ENCODE measurements at places on chromosomes 2 and 18.

DNA sequence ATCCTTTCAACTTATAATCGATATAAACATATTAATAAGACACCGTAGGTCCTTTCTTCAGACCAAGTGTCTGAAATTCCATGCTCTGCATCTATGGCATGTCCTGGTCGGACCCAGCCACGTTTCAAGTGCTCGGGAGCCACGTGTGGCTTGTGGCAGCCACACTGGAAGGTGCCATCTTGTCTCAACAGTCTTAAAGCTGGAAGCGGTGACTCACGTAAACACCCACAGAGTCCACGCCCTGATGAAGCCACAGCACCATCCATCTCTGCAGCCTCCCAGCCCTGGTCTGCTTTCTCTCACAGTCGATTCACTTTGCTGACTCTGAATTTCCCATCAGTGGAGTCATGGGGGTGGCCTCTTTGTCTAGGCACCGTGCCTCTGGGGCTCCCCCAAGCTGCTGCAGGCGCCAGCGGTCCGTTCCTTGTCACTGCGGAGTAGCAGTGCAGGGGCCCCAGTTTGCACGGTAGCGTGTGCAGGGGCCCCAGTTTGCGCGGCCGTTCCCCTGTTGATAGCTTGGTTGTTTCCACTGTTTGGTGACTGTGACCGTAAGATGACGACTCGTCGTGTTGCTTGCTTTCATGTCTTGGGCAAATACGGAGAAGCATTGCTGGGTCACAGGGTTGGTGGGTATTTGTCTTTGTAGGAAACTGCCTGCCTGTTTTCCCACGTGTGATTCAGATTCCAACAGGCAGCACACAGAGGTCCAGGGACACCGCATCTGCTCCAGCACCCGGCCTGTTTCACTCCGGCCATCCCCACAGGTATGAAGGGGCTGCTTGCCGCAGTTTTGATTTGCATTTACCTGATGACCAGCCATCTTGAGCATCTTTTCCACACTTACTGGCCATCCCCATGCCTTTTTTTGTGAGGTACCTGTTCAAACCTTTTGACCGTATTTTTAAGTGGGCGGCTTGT is 240.3 kb downstream of the HDAC4 start:
- no peak for DNase-seq

DNA sequence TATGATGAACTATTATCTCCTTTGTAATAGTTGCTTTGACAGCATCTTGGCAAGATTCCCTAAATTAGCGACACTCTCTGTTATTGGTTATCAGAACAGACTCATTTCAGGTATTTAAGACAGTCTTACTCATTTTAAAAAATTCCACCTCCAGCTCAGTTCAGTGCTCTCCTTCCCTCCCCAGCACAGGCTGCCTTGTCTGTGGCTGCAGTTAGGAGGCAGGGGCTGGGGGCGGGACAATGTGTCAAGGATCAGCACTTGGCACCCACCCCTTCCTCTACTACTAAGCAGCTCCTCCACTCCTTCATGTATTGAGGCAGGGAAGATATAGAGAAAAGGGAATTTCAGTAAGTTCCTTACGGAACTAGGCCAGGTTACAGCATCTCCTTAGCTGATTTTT is 85.0 kb downstream of the VSNL1 start:
- DNase-seq = no peak

DNA sequence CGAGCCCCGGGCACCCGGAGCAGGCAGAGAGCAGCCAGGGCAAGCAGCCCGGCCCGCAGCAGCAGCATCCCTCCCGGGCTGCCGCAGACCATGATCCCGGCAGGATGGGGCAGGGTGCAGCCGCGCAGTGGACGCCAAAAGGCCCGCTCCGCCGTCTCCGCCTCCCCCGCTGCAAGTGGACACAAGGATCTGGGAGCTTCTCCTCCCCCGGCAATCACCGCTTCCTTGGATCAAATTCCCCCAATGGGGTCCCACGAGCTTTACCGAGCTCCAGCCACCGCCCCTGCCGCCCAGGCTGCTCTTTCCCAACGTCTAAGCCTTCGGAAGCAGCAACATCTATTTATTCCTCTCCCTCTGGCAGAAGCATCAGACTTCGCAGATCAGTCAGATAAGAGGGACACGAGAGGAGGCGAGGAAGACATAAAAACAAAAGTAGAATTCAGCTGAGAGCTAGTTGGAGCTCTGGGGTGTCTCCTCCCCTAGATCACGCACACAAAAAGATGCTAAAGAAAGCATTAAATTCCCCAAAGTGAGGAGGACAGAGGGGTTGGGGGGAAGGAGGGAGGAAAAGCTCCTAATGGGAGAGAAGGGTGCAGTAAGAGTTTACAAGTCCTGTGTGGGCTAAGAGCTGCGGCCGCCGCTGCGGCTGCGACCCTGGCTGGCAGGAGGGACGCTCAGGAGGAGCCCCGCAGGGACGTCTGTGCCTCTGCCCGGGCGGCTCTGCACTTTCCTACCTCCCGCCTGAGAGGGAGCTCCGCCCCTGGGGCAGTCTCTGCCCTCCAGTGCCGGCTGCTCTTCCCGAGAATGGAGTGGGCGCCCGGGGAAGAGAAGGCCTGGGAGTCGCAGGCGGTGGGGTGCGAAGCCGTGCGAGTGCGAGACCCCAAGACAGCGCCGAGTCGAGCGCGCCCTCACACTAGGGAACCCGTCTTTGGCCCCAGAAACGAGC is at the start of gene FRZB:
Gene FRZB (minus strand): TSS at position 177 of the 946 bp plus-strand sequence. CDS start 85 bp downstream, at position 92.
- peak; percentile 32 for DNase-seq

DNA sequence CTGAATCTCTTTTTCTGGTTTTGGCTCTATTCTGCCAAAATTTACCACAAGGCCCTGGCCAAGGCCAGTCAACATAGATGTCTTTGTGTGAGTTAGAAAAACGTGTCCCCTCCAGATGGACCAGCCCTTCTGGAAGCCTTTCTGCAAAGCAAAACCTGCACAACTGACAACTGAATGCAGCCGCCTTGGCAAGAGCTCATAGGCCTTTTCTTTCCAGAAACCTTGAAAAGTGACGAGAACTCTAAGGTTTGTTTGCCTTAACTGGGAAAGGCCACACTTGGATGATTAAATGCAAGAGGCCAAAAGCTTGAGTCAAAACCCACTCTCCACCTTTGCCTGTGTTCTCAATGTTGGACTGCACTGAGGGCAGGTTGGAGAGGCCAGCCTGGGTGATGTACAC is 103.9 kb downstream of the COLEC12 start:
- DNase-seq = no peak

GRCh38 chr2:36406296-36406695 is 50.7 kb downstream of the CRIM1 start:
- DNase-seq = no peak

DNA sequence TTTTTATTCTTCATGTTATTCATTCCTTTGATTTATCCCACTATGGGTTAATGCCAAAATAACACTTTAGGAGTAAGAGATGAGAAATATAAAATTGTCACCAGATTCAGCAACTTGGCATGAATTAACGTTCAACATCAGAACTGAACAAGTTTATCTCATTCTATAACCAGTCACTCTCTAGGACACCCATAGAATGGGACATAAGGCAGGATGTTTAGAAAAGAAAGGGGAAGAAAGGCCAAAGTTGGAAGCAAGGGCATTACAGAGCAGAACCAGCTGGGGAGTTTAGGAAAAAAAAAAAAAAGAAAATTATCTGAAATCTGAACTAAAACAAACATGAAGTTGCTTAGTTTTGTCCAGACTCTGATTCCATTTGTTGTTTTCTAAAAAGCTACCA is 211.0 kb downstream of the PMAIP1 start:
- DNase-seq = no peak

DNA sequence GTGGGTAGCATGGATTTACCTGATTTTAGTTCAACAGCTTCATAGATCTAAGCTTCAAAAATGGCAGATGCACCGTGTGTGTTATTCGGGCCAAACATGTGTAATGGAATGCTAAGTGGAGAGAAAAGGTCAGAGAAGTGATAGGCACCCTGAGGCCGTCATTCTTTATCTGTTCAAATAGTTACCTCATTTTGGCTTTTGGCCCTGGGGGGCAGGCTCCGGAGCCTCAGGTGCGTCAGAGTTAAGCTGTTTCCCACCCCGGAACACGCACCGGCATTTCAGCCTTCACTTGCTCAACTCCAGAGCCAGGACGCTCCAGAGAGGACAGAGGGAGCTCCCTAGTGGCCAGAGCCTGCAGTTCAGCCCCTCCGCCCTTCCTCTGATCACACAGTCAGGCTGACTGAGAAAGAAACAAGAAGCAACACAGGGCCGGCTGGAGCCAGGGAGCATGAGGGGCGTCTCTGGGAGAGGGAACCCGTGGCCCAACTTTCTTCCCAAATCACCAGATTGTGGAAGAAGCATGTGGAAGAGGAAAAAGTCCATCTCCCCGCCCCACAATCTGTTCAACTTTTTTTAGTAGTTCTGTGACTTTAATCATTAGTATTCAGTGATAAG is 135.2 kb upstream of the EPC2 start:
- DNase-seq = peak; percentile 87

DNA sequence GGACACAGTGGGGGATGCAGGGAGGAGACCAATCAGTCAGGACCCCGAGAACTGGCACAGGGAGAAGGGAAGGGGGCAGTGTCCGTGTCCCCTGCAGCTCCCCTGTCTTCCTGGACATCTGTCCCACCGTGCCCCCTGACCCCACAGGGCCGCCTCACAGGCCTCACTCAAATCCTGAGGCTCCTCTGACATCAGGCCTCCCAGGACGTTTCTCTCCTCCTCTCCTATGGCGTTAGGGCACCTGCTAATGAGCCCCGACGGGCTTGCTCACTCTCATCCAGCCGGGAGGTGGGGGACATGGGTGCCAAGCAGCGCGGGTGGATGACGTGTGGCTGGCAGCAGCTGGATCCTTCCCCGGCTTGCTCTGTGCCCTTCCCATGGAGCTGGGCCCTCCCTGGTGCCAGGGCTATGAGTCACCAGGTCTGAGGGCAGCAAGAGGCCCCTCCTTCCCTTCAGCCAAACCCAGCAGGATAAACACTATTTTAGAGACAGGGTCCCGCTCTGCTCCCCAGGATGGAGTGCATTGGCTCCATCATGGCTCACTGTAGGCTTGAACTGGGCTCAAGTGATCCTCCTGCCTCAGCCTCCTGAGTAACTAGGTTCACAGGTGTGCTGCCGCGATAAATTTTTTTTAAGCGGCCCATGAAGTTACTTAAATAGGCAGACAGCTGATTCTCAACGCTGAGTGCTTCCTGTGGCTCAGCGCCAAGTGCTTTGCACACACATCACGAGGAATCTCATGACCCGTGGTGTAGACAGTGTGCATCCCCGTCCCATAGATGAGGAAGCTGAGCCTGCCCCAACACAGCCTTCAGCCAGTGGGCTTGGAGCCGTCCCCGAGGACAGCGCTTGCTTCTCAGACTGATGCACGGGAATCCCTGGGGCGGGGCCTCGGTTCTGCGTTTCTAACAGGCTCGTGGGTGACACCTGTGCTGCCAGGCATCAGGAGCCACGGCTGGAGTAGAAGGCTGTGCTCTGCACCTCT is 64.5 kb upstream of the HDAC4 start:
- no peak for DNase-seq

DNA sequence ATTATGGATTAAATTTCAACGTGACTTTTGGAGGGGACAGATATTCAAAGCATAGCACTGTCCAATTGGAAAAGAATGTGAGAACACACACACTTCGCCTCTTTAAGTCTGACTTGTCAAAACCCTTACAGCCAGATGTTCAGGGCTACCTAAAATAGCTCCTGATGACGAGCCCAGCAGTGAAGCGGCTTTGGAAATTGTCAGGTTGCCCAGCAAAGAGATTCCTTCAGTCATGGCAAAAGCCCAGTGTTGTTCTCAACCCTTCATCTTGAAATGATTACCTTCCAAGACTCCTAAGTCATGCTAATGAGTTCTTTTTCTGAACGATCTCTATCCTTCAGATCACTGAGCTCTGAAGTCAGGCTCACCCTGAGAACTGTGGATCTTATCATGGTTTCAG is 436.6 kb downstream of the LRATD1 start:
- DNase-seq = no peak

- DNase-seq = no peak
Observed at GRCh38 chr2:38634684-38635083, 31.2 kb upstream of the GALM start.

GRCh38 chr2:201793631-201794030 is 12.7 kb upstream of the CDK15 start:
- DNase-seq = no peak

DNA sequence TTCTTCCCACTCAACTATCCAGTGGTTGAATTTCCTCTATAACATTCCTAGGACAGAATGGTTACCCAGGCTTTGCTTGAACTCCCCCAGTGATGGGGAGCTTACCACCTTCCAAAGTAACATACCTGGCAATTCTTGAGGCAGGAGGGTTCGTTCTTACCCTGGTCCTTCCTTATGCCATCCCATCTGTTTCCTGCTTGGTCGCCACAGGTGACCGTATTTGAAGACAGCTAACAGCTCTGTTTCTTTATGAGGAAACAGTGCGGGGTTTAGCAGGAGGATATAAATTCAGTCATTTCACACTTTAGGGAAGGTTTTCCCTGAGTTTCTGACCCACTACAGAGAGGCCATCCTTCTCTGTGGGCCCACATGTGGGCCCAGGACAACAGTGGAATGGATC is 42.6 kb downstream of the FOSL2 start:
- no peak for DNase-seq

GRCh38 chr2:42116195-42117181 is 52.7 kb upstream of the EML4 start:
- no peak for DNase-seq

DNA sequence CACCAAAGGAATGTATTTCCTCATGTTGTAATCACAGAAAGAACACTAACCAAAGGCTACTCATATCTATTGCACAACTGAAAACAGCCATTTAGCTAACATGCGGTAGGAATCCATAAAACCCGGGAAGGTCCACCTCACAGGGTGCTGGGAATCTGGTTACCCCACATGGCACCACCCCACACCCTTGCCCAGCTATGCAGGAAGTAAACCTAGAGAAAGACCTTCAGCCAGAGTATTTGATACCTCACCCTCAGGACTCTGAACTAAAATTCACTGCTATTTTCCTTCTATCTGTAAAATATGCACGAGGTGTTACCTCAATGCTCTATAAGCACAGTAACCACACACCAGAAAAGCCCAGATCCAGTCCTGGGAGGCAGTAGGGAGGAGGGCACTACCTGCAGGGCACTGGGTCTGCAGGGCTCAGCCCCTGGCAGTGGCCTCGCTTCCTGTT is 45.8 kb downstream of the PTPN2 start:
- no peak for DNase-seq

GRCh38 chr2:26997394-26997793 is 27.0 kb downstream of the MAPRE3 start:
- DNase-seq = no peak
